ENCODE measurements at places on chromosomes 6 and 20.

DNA sequence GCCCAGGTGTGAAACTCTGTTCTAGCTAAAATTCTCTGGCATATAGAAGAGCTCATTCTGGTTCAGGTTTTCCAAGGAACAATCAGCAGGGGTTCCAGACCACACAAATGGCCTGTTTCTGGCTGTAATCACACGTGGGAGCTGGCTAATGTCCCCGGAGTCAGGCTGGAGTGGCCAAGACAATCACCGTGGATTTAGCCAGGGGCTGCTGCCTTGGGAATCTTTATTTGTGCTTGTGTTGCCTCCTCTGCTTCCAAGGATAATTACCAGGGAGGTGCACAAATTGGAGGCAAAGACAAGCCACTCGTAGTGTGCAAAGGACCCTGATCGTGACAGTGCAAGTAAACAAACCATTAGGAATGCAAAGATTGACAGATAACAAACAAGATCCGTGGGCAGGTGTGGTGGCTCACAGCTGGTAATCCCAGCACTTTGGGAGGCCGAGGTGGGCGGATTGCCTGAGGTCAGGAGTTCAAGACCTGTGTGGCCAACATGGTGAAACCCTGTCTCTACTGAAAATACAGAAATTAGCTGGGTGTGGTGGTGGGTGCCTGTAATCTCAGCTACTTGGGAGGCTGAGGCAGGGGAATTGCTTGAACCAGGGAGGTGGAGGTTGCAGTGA, 77.3 kb downstream of the KCNB1 start:
- DNase-seq: no peak

DNA sequence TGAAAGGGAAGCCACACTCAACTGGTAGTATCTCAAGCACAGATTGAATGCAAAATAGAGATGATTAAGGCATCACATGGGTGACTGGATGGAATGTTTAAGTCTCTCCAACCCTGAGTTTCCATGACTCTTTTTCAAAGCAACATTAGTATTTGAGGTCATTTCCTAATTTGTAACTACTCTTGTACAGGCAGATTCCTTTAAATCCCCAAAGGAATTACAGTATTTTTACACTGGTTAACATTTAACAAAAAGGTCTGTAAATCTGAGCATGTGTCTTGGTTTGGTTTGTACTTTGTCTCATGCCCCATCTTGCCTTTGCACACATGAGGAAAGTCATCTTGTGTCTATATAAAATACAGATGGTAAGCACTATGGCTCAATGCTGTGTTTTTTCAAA, 15.1 kb downstream of the RMND1 start:
- no peak for DNase-seq

DNA sequence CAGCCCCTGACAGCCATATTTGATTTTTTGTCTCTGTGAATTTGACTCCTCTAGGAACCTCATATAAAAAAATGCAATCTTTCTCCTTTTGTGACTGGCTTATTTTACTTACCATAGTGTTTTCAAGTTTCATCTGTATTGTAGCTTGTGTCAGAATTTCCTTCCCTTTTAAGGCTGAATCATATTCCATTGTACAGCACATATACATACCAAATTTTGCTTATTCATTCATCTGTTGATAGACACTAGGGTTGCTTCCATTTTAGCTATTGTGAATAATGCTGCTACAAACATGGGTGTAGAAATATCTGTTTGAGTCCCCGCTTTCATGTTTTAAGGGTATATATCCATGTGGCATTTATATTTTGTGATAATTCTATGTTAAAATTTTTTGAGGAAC, 49.2 kb upstream of the RNF217 start:
- no peak for DNase-seq

- no peak for DNase-seq
Observed at GRCh38 chr6:81145506-81145905, 607.0 kb downstream of the TENT5A start.

- peak; percentile 68 for DNase-seq
Observed at GRCh38 chr20:22339091-22339881, 245.1 kb downstream of the FOXA2 start.

- DNase-seq: no peak
Observed at GRCh38 chr6:128439627-128440026, 80.8 kb downstream of the PTPRK start.

DNA sequence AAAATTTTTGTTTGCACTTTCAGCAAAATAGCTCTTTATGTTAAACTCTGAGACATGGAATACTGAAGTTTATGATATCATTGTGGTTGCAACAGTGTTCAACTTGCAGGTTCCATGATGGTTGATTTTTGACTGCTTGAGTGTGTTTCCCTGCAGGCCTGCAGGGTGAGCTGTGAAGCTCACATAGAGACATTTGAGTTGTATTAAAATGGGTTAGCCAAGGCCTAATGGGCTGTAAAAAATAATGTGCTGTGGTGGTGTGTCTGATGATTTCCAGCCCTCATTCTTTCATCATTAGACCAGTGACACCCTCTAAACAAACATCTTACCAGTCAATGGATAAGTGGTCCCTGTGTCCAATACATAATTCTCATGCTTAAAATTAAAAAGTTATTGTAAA, 321.4 kb downstream of the FARS2 start:
- DNase-seq: no peak

DNA sequence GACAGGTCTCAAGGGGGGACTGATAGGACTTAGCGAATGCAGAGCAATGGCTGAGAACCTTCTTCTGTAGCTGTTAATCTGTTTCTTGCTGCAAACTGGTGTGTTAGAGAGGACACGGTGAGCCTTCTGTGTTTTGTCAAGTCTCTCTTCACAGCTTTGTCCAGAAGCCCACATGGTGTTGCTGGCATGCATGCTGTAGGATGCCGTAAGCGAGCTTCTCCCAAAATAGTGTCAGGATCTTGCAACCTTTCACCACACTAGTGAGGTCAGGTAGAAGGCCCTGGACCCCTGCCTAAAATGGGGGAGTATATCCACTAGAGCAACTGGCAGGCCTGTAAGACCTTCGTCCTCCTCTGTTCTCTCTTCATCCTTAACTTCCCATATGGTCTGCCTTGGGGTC, 51.9 kb upstream of the GLP1R start:
- no peak for DNase-seq

DNA sequence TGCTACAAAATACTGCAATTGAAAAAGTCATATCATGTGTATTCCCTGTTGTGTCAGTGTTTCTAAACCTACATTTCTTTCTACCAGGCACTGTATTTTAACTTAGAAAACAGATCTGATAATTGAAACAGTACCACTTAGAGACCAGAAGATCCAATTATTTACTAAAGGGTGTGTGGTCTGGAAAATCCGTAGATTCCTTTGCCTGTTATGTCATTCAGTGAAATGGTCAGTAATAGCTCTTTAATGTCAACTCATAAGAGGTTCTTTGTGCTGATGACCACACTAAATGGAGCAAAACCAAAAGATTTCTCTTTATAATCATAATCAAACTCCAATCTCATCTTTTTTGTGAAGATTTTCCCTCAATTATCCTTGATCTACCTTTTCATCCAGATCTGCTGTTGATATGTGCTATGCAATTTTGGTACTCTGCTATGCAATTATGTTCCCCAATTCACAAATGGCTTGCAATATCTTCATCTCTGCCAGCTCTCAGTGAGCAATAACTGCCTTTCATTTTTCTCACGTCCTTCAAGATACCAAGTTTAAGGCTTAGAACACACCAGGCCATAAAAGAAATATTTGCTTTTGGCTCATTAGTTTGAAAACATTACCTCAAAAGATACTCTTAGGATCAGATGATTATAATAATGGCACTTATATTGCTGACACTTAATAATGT, 165.5 kb downstream of the MOXD1 start:
- DNase-seq: no peak

DNA sequence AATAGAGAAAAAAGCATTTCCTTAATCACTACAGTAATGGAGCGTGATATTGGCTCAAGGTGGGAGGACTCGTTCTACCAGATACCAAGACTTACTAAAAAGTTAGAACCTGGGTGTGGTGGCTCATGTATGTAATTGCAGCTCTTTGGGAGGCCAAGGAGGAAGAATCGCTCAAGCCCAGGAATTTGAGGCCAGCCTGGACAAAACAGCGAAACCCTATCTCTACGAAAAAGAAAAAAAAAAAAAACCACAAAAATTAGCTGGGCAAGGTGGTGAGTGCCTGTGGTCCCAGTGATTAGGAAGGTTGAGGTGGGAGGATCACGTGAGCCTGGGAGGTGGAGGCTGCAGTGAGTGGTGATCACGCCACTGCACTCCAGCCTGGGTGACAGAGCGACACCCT, 24.0 kb upstream of the ATRN start:
- no peak for DNase-seq

- no peak for DNase-seq
Observed at GRCh38 chr20:20894753-20895152, 182.3 kb upstream of the RALGAPA2 start.

DNA sequence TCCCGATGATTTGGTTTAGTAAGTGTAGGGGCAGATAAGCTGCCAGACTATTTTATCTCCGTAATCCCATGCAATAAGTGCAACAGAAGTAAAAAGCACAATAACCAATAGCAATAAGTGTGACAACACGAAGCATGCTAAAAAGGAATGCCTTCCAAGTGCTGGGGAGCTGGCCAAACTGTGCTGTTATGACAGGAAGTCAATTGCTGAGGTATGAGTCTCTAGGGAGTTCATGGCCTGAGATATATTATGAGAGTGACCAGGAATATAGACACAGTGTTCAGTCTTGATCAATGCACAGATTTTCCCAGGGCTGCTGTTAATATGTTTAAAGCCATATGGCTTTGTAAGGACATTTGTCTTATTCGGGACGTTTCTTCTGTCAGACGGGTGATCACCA, 10.5 kb upstream of the ANGPT4 start:
- DNase-seq: no peak

GRCh38 chr6:133502441-133503335, 261.5 kb downstream of the EYA4 start:
- DNase-seq: no peak

DNA sequence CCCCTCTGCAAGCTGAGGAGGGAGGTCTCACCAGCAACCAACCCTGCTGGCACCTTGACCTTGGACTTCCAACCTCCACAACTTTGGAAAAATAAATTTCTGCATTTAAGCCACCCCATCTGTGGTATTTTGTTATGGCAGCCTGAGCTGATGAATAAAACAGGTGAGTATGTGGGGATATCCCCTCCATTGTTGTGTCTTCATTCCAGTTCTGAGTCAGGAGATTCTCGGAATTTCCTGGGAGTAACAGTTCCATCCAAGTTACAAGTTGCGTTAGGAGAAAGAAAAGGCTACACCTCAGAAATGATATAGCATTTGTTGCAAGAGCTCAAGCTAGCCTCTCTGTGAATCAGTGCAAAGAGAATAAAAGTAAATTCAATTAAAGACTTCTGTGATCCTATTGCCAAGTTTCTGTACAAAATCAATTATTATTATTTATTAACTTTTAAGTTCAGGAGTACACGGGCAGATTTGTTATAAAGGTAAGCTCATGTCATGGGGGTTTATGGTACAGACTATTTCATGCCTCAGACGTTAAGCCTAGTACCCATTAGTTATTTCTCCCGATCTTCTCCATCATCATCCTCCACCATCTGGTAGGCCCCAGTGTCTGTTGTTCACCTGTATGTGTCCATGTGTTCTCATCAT, 153.0 kb downstream of the NKAIN2 start:
- DNase-seq: no peak

DNA sequence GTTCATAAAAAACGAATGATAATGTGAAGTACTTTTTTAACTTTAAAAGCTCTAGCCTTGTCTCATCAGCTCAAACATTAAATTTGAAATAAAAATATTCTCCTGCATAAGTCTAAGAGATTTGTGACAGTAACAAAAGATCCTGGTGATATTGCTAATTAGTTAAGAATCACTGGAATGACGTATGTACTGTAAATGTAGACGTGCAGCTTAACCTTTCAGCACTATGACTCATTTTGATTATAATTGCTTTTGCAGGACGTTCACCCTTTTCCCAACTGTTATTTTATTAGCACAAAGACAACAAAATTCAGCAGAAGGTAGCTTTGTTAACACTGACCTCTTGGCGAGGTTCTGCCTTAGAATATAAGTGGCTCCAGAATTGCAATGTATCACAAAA, 68.6 kb downstream of the TENT5A start:
- no peak for DNase-seq

GRCh38 chr20:775679-776135, 7.4 kb upstream of the SLC52A3 start:
- no peak for DNase-seq

GRCh38 chr6:170291271-170292110, 613 bp upstream of the DLL1 start:
- no peak for DNase-seq

- DNase-seq: no peak
Observed at GRCh38 chr6:344816-345340, 46.7 kb upstream of the IRF4 start.

DNA sequence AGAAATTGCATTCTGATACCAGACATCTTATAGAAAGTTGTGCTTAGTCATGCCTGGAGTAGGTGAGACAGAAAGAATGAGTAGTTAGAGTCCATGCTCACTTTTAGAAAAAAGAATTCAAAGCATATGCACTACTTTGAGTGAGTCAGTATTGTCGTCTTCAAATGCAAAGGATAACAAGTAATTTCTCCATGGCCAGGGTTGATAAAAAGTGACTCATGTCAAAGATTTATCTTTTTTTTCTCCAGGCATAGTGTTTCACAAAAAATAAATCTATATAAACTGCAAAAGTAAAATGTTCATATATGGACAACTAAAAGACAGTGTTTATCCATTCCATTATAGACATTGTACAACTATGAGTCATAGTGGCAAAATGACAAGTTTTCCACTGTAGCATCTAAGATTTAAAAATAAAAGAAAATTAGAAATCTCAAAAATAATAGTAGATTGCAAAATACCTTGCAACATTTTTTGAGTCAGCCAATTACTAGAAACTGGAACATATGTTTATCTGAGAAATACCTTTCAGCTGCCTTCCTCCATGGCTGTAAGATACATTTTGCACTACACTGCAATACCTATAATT, 329.6 kb downstream of the GRIK2 start:
- DNase-seq: no peak

- DNase-seq: no peak
Observed at GRCh38 chr6:111423960-111424846, 58.8 kb downstream of the REV3L start.

- DNase-seq: no peak
Observed at GRCh38 chr20:58374906-58375758, 13.9 kb upstream of the VAPB start.

- no peak for DNase-seq
Observed at GRCh38 chr6:21594416-21595281, 1.1 kb downstream of the SOX4 start.

DNA sequence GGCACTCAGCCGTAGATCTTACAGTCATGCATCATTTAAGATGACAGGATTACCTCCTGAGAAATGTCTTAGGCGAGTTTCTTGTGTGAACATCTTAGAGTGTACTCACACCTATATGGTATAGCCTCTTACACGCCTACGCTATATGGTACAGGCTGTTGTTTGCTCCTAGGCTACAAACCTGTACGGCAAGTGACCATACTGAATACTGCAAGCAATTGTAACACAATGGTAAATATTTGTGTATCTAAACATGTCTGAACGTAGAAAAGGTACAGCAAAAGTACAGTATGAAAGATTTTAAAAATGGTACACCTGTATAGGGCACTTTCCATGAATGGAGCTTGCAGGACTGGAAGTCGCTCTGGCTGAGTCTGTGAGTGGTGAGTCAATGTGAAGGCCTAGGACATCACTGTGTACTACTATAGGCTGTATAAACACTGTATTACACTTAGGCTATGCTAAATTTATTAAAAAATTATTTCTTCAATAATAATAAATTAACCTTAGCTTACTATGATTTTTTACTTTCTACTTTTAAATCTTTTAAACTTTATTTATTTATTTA, 541 bp upstream of the IL20RA start:
- no peak for DNase-seq

GRCh38 chr6:55088902-55089301, 85.4 kb upstream of the HCRTR2 start:
- DNase-seq: no peak
